ENCODE measurements at places on chromosomes 2 and 18.

DNA sequence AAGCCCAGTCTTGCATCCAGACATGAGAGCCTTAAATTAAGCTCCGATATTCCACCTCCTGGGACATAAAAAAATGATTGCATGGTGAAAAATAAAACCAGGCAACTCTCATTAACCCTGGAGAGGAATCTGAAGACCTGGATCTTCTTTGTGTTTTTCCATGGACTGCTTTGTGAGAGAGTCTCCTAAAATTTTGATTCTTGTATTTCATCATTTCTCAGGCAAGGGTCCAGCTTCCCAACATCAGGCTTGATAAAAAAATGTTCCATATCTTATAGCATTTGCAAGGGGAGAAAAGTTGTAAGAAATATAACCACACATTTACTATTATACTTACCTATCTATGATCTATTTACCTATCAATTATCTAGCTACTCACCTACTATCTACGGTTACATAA, 327.5 kb upstream of the SPHKAP start:
- DNase-seq: no peak

GRCh38 chr2:165837122-165837521, 43.1 kb upstream of the GALNT3 start:
- no peak for DNase-seq

DNA sequence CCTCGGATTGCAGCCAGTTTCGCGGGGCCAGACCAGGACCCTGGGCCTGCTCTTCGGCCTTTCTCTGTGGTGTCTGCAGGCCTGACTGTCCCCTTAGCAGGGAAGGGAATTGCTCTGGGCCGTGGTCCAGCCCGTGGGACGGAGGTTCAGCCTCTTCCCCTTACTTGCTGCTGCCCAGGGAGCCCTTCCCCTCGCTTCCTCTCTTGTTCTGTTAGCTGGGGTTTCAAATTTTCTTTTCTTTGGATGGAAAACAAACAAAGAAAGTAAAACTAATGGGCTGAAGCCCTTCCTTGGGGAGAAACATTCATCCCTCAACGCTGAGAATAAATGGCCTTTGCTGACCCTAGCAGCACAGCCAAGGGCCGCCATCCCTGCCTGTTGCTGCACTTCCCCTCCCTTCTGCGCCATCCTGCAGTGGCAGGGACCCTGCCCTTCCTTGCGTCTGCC, 52.4 kb downstream of the ASAP2 start:
- no peak for DNase-seq

GRCh38 chr2:112317303-112318158, 42.1 kb downstream of the ZC3H6 start:
- DNase-seq: no peak

GRCh38 chr2:106356291-106356690, 111.9 kb downstream of the RGPD3 start:
- DNase-seq: no peak

Data from NT2/D1 (cell line).